Hepatocyte (in vitro differentiated cells): ENCODE measurements at places on chromosomes 5 and 9. TPM values are rescaled to one million over a fixed set of nuclear protein-coding genes. Genes with fewer than 3 reads are reported as not detected.

FKTN gene
- 1.8 and 4.8 TPM in 2 replicates for polyA plus RNA-seq

GAPT gene
- polyA plus RNA-seq: not detected in 2 replicates

SWI5 gene
- 55.7 and 58.4 TPM in 2 replicates for polyA plus RNA-seq

IGFBPL1 gene
- 2.5 and 6.4 TPM in 2 replicates for polyA plus RNA-seq

MIGA2 gene
- 23.4 and 33.3 TPM in 2 replicates for polyA plus RNA-seq

PCDHB2 gene
- 27.3 and 29.4 TPM in 2 replicates for polyA plus RNA-seq

F2RL2 gene
- polyA plus RNA-seq: 1.5 and 1.9 TPM in 2 replicates

SLC6A19 gene
- 4.8 and 5.8 TPM in 2 replicates for polyA plus RNA-seq

TMOD1 gene
- polyA plus RNA-seq: 0.47 and 3.5 TPM in 2 replicates

ANKRD33B gene
- 1.5 and 2.1 TPM in 2 replicates for polyA plus RNA-seq

CNTLN gene
- 3.6 and 5.0 TPM in 2 replicates for polyA plus RNA-seq

ZNF454 gene
- not detected in 2 replicates for polyA plus RNA-seq

CD180 gene
- polyA plus RNA-seq: 0.24 TPM in 1 of 2 replicates, not detected in the other

C5orf58 gene
- 0.58 TPM in 1 of 2 replicates, not detected in the other for polyA plus RNA-seq

CEL gene
- 5.9 and 6.6 TPM in 2 replicates for polyA plus RNA-seq

IRGM gene
- not detected in 2 replicates for polyA plus RNA-seq

GALNT12 gene
- 13.9 and 17.2 TPM in 2 replicates for polyA plus RNA-seq

NOXA1 gene
- polyA plus RNA-seq: 12.5 and 13.9 TPM in 2 replicates

ESM1 gene
- polyA plus RNA-seq: 0.16 and 1.5 TPM in 2 replicates

CCDC192 gene
- polyA plus RNA-seq: 0.39 and 0.69 TPM in 2 replicates

EXOC3 gene
- polyA plus RNA-seq: 36.1 and 45.3 TPM in 2 replicates

CYLC2 gene
- not detected in 2 replicates for polyA plus RNA-seq

CCNJL gene
- polyA plus RNA-seq: 9.5 and 10.8 TPM in 2 replicates

ANXA1 gene
- polyA plus RNA-seq: 254 and 337 TPM in 2 replicates

SPAAR gene
- 0.52 TPM in 1 of 2 replicates, not detected in the other for polyA plus RNA-seq

C9orf153 gene
- not detected in 2 replicates for polyA plus RNA-seq
